ENCODE measurements at places on chromosomes 7 and 10. TPM values are rescaled to one million over a fixed set of nuclear protein-coding genes. Genes with fewer than 3 reads are reported as not detected.

- DNase-seq: no peak
Observed at GRCh38 chr10:124598196-124598595, 136.6 kb downstream of the LHPP start.

- peak; percentile 35 for DNase-seq
Observed at GRCh38 chr7:44615149-44615611, 8.8 kb downstream of the OGDH start.

GRCh38 chr7:140478246-140479061 lies 851 bp downstream of the MKRN1 start:
- peak; percentile 54 for DNase-seq

GRCh38 chr7:30896036-30896435 lies 15.6 kb upstream of the AQP1 start:
- no peak for DNase-seq

- no peak for DNase-seq
Observed at GRCh38 chr7:100090527-100091410, 2.0 kb downstream of the COPS6 start.

DNA sequence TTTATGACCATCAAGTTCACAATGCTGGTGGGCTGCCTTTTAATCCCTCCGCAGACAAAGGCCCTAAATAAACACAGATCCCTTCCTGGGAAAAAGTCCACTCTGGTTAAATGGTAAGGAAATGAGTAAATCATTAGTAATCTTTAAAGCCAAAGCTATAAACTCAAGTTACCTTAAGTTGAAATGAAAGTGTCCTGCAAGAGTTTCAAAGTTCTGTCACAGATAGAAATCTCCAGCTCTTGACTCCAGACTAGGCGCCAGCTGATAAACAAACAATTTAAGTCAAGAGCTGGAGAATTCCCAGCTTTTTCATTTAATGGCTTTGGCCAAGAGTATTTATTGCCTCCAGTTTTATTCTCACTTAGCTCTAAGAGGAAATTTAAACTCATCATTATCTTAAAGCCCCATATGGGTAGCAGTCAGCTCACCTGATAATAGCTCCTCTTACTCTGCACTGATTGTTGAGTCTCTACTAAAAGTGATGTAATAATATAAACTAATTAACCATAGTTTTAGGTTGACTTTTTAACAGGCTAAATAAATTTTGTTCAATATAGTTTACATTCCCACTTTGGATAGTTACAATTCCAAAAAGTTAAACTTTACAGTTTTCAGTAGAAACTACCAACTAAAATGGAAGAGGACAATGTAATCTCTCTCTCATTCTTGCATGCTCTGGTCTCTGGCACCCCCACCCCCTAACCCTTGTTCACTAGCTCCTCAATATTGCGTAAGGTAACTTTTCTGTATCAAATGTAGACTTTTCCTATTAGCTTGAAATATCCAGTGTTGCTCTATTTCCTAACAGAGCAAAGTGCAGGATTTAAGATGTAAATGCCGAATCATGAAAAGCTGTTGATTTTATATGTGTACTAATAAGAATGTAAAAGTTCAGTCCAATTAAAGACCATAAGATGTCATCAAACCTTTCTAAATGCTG lies 56.1 kb downstream of the HIBADH start:
- DNase-seq: peak; percentile 82

DNA sequence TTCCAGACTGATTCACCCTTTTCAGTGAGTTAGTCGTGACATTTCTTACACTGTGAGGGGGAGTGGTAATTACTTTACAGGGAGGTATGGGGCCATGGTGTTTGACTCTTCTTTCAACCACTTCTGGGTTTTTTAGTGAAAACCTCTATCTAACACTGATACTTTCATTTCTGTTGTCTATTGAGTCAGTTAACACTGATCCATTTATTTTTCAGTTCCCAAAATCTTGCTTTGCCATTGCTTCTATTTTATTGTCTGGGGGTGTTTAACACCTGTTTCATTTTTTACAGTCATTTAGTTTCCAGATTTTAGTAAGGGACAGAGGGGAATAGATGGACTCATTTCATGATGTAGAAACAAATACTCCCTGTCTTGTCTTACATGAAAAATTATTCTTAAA lies 61.5 kb downstream of the HELLS start:
- DNase-seq: no peak

DNA sequence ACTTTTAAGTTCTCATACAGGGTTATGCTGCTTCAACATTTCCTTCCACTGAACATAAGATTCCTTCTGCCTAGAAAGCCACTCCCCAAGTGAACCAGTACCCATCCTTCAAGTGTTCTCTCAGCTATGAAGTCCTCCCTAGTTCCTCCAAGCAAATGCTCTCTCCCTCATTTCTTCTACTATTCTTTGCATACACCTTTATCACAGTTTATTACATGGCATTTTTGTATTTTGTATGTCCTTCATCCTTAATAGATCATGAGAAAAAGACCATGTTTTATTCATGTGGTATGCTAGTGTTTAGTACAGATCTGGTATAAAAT lies 1.9 kb downstream of the SYPL1 start:
- no peak for DNase-seq

- DNase-seq: no peak
Observed at GRCh38 chr7:5116359-5116758, 70.7 kb downstream of the RBAK start.

DNA sequence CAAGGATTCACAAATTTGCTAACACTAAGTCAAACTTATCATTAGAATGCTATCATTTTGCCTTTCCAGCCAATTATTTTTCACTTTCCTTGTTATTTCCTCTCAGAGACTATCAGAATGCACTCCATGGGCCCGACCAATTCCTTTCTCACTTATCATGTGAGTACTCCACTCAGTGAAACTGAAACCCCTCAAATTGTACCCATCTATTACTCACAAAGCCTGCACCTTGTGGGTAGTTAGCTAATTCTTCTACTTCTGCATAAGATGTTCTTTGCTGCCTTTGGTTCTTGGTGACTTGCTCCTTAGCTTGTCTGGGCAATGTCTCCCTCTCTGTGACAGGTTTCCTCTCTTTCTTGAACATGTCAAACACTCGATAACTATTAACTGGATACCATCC lies 35.2 kb upstream of the MBL2 start:
- no peak for DNase-seq

- no peak for DNase-seq
Observed at GRCh38 chr7:23336799-23337283, 37.7 kb downstream of the MALSU1 start.

- DNase-seq: no peak
Observed at GRCh38 chr10:57696641-57697040, 571.1 kb downstream of the IPMK start.

- no peak for DNase-seq
Observed at GRCh38 chr10:91887272-91888076, 21.8 kb downstream of the FGFBP3 start.

GRCh38 chr10:50740293-50740648 lies 535 bp downstream of the ASAH2B start:
- no peak for DNase-seq

DNA sequence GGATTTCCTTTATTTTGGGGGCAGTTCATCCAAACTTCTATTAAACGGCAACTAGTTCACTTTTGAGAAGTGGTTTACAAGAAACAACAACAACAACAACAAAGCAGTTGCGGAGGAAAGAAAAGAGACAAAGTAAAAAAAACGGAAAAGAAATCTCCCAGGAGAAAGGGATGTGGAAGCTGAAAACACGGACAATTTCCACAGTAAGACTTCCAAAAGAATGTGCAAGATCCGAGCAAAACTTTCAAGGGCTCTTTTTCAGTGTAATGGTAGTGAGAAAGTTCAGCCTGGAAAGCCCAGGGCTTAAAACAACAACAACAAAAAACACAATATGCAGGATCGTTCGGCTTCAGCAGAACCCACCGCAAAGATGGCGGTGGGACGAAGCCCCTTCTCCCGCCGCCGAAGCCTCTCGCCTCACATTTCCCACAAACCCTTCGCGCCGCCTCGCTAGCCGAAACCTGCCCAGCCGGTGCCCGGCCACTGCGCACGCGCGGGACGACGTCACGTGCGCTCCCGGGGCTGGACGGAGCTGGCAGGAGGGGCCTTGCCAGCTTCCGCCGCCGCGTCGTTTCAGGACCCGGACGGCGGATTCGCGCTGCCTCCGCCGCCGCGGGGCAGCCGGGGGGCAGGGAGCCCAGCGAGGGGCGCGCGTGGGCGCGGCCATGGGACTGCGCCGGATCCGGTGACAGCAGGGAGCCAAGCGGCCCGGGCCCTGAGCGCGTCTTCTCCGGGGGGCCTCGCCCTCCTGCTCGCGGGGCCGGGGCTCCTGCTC lies at the start of gene TNKS2:
TSS of gene TNKS2 (plus strand) at position 553 of the 775 bp plus-strand sequence. CDS start 265 bp downstream, outside the sequence.
- DNase-seq: peak; percentile 96

DNA sequence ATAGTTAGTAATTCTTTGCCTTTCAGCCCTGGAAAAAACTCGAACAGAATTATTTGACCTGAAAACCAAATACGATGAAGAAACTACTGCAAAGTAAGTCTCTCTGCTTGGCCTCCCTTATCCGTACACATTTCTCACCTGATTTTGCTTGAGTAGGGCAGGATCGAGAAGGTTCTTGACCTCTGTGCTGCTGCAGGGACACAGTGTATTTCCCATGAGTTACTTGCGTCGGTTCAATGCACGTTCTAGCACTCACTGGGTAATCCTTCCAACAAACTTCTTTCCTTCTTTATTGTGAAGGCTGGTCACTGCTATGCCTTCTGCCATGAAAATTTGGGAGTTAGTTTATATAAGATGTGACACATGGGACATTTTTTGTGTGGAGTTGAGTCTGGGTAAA lies 171.5 kb upstream of the SH2B2 start:
- no peak for DNase-seq

DNA sequence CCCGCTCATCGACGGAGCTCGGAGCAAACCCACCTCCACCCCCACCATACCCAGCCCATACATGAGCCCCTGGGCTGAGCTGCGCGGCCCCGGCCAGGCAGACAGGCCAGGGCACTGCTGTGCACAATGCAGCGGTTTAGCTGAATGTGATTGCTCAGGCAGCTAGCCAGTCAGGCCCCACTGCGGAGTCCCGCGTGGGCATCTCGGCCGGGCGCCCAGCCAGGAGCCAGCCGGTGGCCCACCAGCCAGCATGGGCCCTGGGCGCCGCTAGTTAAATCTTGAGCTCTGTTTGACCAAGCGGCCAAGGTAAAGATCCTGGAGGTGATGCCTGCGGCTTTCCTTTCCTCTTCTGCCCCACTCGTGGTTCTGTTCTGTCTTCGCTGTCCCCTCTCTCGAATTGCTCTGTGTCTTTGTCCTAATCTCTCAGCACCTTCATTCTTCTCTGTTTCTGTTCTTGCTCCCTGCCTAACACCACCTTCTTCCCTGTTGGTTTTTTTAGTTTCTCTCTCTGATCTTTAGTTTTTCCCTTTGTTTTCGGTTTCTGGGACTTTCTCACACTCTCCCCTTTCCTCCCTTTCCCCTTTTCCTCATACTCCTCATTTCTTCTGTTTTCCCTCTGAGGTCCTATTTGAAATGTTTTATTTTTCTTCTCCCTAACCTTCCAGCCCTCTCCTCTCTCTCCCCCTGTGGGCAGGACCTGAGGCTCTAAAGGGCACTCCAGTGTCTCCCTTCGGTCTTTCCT lies 6.6 kb downstream of the UFSP1 start:
- no peak for DNase-seq

DNA sequence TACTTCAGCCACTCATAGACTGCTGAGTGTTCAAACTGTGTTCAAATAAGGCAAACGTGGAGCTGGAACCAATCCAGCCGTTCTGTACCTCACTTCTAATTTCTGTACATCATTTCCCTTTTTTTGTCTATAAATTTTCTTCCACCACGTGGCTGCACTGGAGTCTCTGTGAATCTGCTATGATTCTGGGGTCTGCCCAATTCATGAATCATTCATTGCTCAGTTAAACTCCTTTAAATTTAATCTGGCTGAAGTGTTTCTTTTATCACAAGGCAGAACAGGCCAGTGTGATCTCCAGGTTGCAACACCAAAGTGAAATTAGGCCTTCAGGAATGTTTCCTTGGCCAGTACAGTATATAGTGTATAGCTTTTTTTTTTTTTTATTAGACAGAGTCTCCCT lies 53.5 kb downstream of the DNAJC12 start:
- no peak for DNase-seq

- no peak for DNase-seq
Observed at GRCh38 chr10:16649757-16650156, 128.1 kb upstream of the C1QL3 start.

GRCh38 chr7:26458466-26459145 lies 166.9 kb downstream of the SNX10 start:
- DNase-seq: no peak

- no peak for DNase-seq
Observed at GRCh38 chr7:75033064-75033463, 40.5 kb downstream of the RCC1L start.

- DNase-seq: peak; percentile 84
Observed at GRCh38 chr10:128463991-128464760, 338.0 kb upstream of the MKI67 start.

DNA sequence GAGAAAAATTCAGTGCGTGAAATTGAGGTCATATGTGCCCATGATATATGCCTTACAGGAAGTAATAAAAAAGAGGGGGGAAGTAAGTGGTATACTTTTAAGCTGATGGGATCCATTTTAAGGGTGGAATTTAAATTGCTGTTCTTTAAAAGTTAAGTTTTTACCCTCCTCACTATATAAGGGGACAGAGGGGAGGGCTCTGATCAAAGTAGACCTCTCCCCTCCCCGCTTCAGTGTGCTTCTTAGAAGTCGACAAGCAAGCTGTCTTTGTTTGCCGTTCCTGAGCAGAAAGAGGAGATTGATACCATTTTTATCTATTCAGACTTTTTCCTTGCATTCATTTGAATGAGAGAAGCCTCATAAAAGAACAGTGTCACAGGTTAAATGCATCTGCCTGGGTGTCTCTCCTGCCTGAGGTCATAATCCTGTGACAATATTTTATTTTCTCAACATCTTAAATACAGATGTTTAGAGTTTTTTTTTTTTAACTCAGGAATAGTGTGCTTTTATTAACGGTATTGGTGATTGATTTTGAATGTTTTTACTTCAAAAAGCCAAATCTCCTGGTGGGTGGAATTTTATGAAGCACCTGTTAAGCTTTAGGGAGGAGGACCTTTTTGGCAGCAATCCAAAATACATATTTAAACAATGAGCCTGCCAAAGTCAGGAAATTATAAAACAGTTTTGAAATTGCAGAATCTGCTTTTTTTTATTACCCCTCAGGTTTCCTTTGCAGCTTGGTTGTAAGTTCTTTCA lies 141.7 kb downstream of the KAT6B start:
- DNase-seq: no peak

ANKRD61 gene
- not detected for total RNA-seq

DENND10 gene
- 23.1 TPM for total RNA-seq

TMEM26 gene
- 0.35 TPM for total RNA-seq

CRHR2 gene
- not detected for total RNA-seq

TUBAL3 gene
- not detected for total RNA-seq

GPRIN2 gene
- total RNA-seq: 1.1 TPM

LCOR gene
- total RNA-seq: 9.2 TPM
